Activated CD4-positive, alpha-beta T cell treated with anti-CD3 and anti-CD28 coated beads, Interleukin-2, amount 10 ng/mL, durations not matched to agents 24 days and 14 days (primary cell): ENCODE measurements at places on chromosomes 13 and 19. TPM values are rescaled to one million over a fixed set of nuclear protein-coding genes. Genes with fewer than 3 reads are reported as not detected.

- H3K36me3 ChIP-seq = no peaks in the 10 kb centered on the region
- DNase-seq = no peak
- H3K27ac ChIP-seq = no peak overlapping the region
Measured at GRCh38 chr19:39917561-39918182, 16.8 kb downstream of the FCGBP start.

GRCh38 chr19:45340232-45340898 is at the start of gene KLC3:
TSS of gene KLC3 (plus strand) at chr19:45340750. CDS start at chr19:45345542, 4,792 bp downstream.
- H3K4me1 ChIP-seq = peaks cover 6% of the 10 kb centered on the region
- peaks cover 9% of the 10 kb centered on the region for H3K27me3 ChIP-seq
- H3K4me3 ChIP-seq = peak within 1 kb of the TSS; percentile 64
- peak; percentile 83 for DNase-seq
- no peak within 1 kb of the TSS for H3K27ac ChIP-seq
- H3K36me3 ChIP-seq = no peaks in the 10 kb centered on the region

GRCh38 chr19:5058521-5059212 is 89.8 kb downstream of the KDM4B start:
- H3K36me3 ChIP-seq = peaks cover 55% of the 10 kb centered on the region
- no peaks in the 10 kb centered on the region for H3K4me1 ChIP-seq
- no peaks in the 10 kb centered on the region for H3K27me3 ChIP-seq
- H3K27ac ChIP-seq = no peak overlapping the region
- H3K4me3 ChIP-seq = no peak overlapping the region

GRCh38 chr19:1672038-1672768 is 19.8 kb upstream of the TCF3 start:
- no peaks in the 10 kb centered on the region for H3K36me3 ChIP-seq
- H3K27ac ChIP-seq = no peak overlapping the region
- peaks cover 9% of the 10 kb centered on the region for H3K4me1 ChIP-seq

GRCh38 chr19:31451686-31452330 is 102.6 kb upstream of the TSHZ3 start:
- H3K36me3 ChIP-seq = no peaks in the 10 kb centered on the region
- DNase-seq = peak; percentile 26
- H3K27ac ChIP-seq = no peak overlapping the region

- H3K27ac ChIP-seq = peak overlapping the region; percentile 60
- DNase-seq = peak; percentile 95
- H3K27me3 ChIP-seq = no peaks in the 10 kb centered on the region
Measured at GRCh38 chr19:41570639-41571112, 5.3 kb upstream of the CEACAM21 start.

GRCh38 chr19:45645068-45645630 is 6.0 kb upstream of the EML2 start:
- peak overlapping the region; percentile 89 for H3K4me3 ChIP-seq
- peaks cover 7% of the 10 kb centered on the region for H3K36me3 ChIP-seq
- DNase-seq = no peak
- H3K27me3 ChIP-seq = peaks cover 6% of the 10 kb centered on the region

GRCh38 chr19:570937-571565 is 1.3 kb upstream of the BSG start:
- DNase-seq = peak; percentile 87
- peak overlapping the region; percentile 95 for H3K27ac ChIP-seq
- H3K27me3 ChIP-seq = no peaks in the 10 kb centered on the region
- peaks cover 28% of the 10 kb centered on the region for H3K4me1 ChIP-seq
- H3K36me3 ChIP-seq = peaks cover 1% of the 10 kb centered on the region

- H3K4me1 ChIP-seq = no peaks in the 10 kb centered on the region
- DNase-seq = no peak
- no peaks in the 10 kb centered on the region for H3K36me3 ChIP-seq
- peaks cover 17% of the 10 kb centered on the region for H3K27me3 ChIP-seq
- H3K4me3 ChIP-seq = no peak overlapping the region
- no peak overlapping the region for H3K27ac ChIP-seq
Measured at GRCh38 chr13:21130116-21130515, 46.2 kb downstream of the SKA3 start.

- H3K4me1 ChIP-seq = peaks cover 52% of the 10 kb centered on the region
- peaks cover 87% of the 10 kb centered on the region for H3K36me3 ChIP-seq
- H3K27ac ChIP-seq = no peak overlapping the region
- DNase-seq = no peak
Measured at GRCh38 chr19:43773725-43774102, 7.1 kb downstream of the KCNN4 start.

DNA sequence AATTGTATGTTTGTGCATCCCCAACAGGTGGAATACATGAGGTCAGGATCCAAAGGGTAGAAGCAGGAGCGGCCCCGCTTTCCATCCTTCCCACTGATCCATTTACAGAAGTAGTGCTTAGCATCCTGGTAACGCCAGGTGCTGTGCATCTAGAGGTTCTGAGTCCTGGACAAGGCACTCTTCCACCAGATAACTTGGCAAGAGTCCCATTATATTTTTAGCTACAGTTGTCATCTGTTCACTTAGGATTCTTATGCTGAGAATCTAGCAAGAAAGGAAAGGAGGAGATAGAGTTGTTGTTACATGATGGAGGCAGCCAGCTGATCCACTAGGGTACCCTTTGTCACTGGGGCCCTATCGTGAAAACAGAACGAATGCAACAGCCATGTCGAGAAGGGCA is 389.5 kb upstream of the ZNF507 start:
- no peaks in the 10 kb centered on the region for H3K27me3 ChIP-seq
- H3K36me3 ChIP-seq = no peaks in the 10 kb centered on the region
- H3K4me1 ChIP-seq = no peaks in the 10 kb centered on the region
- no peak overlapping the region for H3K4me3 ChIP-seq
- H3K27ac ChIP-seq = no peak overlapping the region

- H3K27me3 ChIP-seq = no peaks in the 10 kb centered on the region
- H3K4me1 ChIP-seq = peaks cover 4% of the 10 kb centered on the region
- no peaks in the 10 kb centered on the region for H3K36me3 ChIP-seq
- DNase-seq = no peak
- H3K27ac ChIP-seq = no peak overlapping the region
- no peak overlapping the region for H3K4me3 ChIP-seq
Measured at GRCh38 chr19:7217861-7218260, 76.4 kb downstream of the INSR start.

- H3K4me3 ChIP-seq = no peak overlapping the region
- H3K27ac ChIP-seq = no peak overlapping the region
- peaks cover 6% of the 10 kb centered on the region for H3K27me3 ChIP-seq
- DNase-seq = no peak
- no peaks in the 10 kb centered on the region for H3K36me3 ChIP-seq
Measured at GRCh38 chr19:50741179-50741933, 18.2 kb downstream of the CLEC11A start.

GRCh38 chr19:52600639-52601024 is 30.5 kb downstream of the ZNF701 start:
- no peak for DNase-seq
- peaks cover 11% of the 10 kb centered on the region for H3K4me1 ChIP-seq
- no peak overlapping the region for H3K27ac ChIP-seq
- H3K4me3 ChIP-seq = peak overlapping the region; percentile 89
- H3K27me3 ChIP-seq = no peaks in the 10 kb centered on the region

GRCh38 chr13:21938636-21939035 is 267.8 kb downstream of the FGF9 start:
- no peak overlapping the region for H3K27ac ChIP-seq
- no peaks in the 10 kb centered on the region for H3K4me1 ChIP-seq
- DNase-seq = no peak
- H3K27me3 ChIP-seq = no peaks in the 10 kb centered on the region
- no peaks in the 10 kb centered on the region for H3K36me3 ChIP-seq

GRCh38 chr13:23349161-23349897 is 84.2 kb downstream of the SACS start:
- DNase-seq = no peak
- no peaks in the 10 kb centered on the region for H3K27me3 ChIP-seq
- H3K4me1 ChIP-seq = peaks cover 5% of the 10 kb centered on the region
- no peak overlapping the region for H3K27ac ChIP-seq
- H3K4me3 ChIP-seq = no peak overlapping the region

- no peaks in the 10 kb centered on the region for H3K27me3 ChIP-seq
- DNase-seq = no peak
Measured at GRCh38 chr13:60931858-60932546, 483.6 kb downstream of the PCDH20 start.

GRCh38 chr19:5974721-5975387 is 3.1 kb downstream of the RANBP3 start:
- H3K4me3 ChIP-seq = peak overlapping the region; percentile 94
- no peak for DNase-seq
- H3K36me3 ChIP-seq = peaks cover 34% of the 10 kb centered on the region
- peaks cover 58% of the 10 kb centered on the region for H3K4me1 ChIP-seq

GRCh38 chr19:18608805-18609716 is 2.5 kb upstream of the CRLF1 start:
- peaks cover 9% of the 10 kb centered on the region for H3K4me1 ChIP-seq
- H3K27me3 ChIP-seq = peaks cover 73% of the 10 kb centered on the region
- peak; percentile 55 for DNase-seq

DNA sequence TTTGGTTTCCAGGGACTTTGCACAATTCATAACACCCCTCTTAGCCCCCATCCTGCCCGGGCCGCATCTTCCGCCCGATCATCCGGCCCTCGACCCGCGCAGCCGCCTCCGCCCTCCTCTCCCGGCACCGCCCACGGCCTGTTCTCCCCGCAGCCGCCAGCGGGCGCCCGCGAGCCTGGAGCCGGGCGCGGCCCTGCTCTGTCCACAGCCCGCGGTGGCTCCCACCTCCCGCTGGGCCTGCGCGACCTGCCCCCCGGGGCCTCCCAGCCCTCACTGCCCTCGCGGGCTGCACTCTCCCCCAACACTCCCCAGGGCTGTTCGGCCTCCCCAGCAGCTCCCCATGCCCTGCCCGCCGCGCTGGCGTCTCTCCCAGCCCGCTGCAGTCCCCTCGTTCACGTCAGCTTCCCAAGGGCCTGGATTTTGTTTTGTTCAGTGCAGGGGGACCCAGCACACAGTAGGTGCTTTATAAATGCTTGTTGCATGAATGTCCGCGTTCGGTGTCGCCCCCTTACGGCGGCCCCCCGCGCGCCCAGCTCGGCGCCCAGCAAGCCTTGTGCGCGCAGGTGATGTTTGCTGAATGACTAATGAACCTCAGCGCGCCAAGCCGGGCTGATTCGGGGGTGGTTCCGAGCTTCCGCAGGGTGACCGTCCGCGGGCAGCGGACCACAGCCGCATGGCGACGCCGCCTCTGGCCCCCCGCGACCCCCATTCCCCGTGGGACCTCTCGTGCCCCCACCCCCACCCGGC is 4.6 kb upstream of the APC2 start:
- H3K4me3 ChIP-seq = peak overlapping the region; percentile 78
- peak; percentile 96 for DNase-seq
- H3K27ac ChIP-seq = no peak overlapping the region
- H3K4me1 ChIP-seq = peaks cover 10% of the 10 kb centered on the region

- H3K27ac ChIP-seq = no peak overlapping the region
- no peak overlapping the region for H3K4me3 ChIP-seq
- no peak for DNase-seq
- H3K27me3 ChIP-seq = no peaks in the 10 kb centered on the region
- peaks cover 7% of the 10 kb centered on the region for H3K36me3 ChIP-seq
Measured at GRCh38 chr19:1374250-1374577, 9.5 kb upstream of the NDUFS7 start.

GRCh38 chr13:49220036-49220855 is at the start of gene MLNR:
TSS of gene MLNR (plus strand) at chr13:49220338. CDS start at chr13:49220338, 0 bp downstream.
- H3K4me1 ChIP-seq = peaks cover 3% of the 10 kb centered on the region
- DNase-seq = peak; percentile 79
- H3K27me3 ChIP-seq = peaks cover 70% of the 10 kb centered on the region
- H3K27ac ChIP-seq = no peak within 1 kb of the TSS
- H3K4me3 ChIP-seq = peak within 1 kb of the TSS; percentile 73
- no peaks in the 10 kb centered on the region for H3K36me3 ChIP-seq

DNA sequence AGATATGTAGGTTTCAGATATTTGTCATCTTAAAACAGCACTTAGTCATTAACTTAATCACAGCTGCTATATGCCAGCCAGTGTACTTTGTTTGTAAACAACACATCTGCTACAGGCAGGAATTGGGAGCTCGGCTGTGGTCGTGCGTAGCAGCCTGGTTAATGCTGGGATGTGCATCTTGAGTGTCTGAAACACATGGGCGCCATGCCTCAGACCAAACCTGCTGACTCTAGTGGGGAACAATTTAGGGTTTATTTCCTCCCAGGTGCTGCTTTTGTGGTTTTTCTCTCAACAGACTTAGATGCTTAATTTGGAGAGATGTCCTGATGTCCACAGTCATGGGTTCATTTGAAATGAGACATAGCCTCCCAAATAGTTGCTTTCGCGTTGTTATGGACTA is 238.5 kb upstream of the TMTC4 start:
- H3K36me3 ChIP-seq = no peaks in the 10 kb centered on the region
- no peak for DNase-seq
- H3K4me1 ChIP-seq = no peaks in the 10 kb centered on the region
- H3K27me3 ChIP-seq = peaks cover 6% of the 10 kb centered on the region
- no peak overlapping the region for H3K27ac ChIP-seq

DNA sequence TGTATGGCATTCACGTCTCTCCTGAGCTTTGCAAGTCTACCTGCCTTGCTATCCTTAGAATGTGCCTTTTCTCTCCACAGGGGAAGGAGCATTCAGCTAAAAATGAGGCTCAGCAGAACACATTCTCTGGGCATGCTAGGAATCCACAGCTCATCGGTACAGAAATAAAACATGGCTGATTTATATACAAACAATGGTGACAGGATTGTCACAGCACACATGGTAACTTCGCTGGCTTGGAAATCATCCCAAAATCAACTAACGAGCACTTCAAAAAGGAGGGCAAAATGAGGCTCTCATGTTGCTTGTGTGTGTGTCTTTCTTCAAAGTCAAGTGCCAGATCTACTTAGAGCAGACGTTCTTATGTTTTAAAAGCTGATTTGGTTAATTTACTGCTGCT is 373.0 kb downstream of the FGF14 start:
- no peak overlapping the region for H3K4me3 ChIP-seq
- no peak overlapping the region for H3K27ac ChIP-seq
- no peaks in the 10 kb centered on the region for H3K4me1 ChIP-seq
- no peaks in the 10 kb centered on the region for H3K27me3 ChIP-seq
- H3K36me3 ChIP-seq = no peaks in the 10 kb centered on the region
- DNase-seq = no peak

DNA sequence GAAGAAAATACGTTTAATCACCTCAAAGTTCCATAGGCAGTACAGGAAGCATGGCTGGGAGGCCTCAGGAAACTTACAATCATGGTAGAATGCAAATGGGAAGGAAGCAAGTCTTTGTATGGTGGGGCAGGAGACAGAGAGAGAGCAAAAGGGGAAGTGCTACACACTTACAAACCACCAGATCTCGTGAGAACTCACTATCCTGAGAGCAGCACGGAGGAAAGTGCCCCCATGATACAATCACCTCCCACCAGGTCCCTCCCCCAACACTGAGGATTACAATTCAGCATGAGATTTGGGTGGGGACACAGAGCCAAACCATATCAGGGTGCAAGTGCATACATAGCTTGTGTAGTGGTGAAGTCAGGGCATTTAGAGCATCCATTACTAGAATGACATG is 92.3 kb upstream of the ANKRD10 start:
- DNase-seq = no peak
- no peak overlapping the region for H3K4me3 ChIP-seq
- no peak overlapping the region for H3K27ac ChIP-seq
- peaks cover 2% of the 10 kb centered on the region for H3K36me3 ChIP-seq
- peaks cover 16% of the 10 kb centered on the region for H3K4me1 ChIP-seq
- peaks cover 25% of the 10 kb centered on the region for H3K27me3 ChIP-seq

Gene GJB2
- 3.3 and 3.6 TPM in 2 replicates for total RNA-seq

Gene KIR2DL3
- 0.12 TPM in 1 of 2 replicates, not detected in the other for total RNA-seq

Gene TSSK6
- 3.3 and 4.4 TPM in 2 replicates for total RNA-seq

Gene C1QTNF9
- total RNA-seq = 0.09 TPM in 1 of 2 replicates, not detected in the other

Gene ZNF549
- total RNA-seq = 4.0 and 4.9 TPM in 2 replicates

Gene SOX21
- not detected in 2 replicates for total RNA-seq

Gene PSG2
- not detected in 2 replicates for total RNA-seq

Gene GPR18
- 5.9 and 6.3 TPM in 2 replicates for total RNA-seq

Gene KASH5
- 0.24 TPM in 1 of 2 replicates, not detected in the other for total RNA-seq
